ENCODE measurements at places on chromosomes 13 and 19.

GRCh38 chr19:54418030-54418929 lies 3.0 kb downstream of the TTYH1 start:
- DNase-seq = no peak

- no peak for DNase-seq
Measured at GRCh38 chr13:46355901-46356590, 31.0 kb downstream of the RUBCNL start.

- DNase-seq = no peak
Measured at GRCh38 chr19:3321696-3322095, 44.7 kb upstream of the NFIC start.

- DNase-seq = no peak
Measured at GRCh38 chr13:106151056-106151699, 384.3 kb downstream of the EFNB2 start.

DNA sequence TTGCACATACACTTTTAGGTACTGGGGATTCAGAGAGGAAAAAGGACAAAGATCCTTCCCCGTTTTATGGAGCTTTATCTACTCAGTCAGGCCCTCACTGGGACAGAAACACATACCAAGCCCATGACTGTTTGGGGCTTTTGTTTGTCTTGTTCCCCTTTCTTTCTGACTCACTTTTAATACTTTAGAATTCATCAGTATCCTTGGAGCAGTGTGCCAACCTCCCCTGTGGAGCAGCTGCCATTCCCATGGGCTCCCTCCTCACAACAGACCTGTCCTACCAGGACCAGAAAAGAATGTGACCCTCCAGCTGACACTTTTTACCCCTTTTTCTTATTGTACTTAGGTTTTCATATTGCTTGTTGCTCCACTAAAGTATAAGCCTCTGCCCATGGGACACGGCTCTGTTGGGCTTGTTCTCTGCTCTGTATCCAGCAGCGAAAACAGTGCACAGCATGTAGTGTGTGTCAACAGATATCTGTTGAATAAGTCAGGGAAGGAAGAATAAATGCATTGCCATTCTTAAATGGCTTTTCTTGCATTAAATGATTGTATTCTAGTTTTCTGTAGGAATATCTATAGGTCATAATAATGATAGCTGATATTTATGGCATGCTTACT lies 431.1 kb downstream of the EFNB2 start:
- DNase-seq = no peak

DNA sequence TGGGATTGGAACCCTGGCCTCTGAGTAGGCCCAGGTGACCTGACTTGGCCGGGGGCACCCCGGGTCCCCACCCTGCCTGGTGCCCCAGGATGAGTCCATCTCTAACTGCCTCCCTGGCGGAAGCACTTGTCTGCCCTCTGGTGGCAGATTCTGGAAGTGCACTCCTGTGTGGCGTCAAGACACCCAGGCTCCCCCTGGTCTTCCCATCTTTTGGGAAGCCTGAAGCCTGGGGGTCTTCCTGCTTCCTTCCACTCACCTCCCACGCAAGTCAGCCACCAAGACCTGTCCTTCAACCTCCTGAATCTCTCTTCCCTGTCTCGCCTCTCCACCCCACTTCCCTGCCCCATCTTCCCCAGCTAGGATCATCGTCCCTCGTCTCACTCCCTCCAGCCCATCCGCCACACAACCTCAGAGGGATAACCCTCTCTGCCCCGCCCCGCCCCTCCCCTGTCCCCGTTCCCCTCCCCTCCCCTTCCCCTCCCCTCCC lies 7.4 kb downstream of the RABAC1 start:
- peak; percentile 91 for DNase-seq

- no peak for DNase-seq
Measured at GRCh38 chr19:44909775-44910174, 4.2 kb downstream of the APOE start.

GRCh38 chr13:30802501-30802900 lies 67.2 kb downstream of the ALOX5AP start:
- no peak for DNase-seq

GRCh38 chr19:43786665-43787064 lies 5.9 kb upstream of the KCNN4 start:
- DNase-seq = no peak

DNA sequence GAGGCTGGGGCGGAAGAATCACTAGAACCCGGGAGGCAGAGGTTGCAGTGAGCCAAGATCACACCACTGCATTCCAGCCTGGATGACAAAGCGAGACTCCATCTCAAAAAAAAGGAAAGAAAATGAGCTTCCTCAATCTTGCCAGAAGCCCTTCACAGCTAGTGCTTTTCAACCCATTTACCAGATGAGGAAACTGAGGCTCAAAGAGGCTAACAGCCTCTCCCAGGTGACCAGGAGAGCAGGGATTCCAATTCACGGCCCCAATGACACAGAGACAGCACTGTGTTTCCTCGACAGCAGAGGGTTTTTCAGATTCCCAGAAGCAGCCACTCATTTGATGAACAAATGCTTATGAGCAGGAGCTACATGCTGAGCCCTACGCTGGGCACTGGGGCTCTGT lies 3.2 kb downstream of the UPK1A start:
- no peak for DNase-seq

DNA sequence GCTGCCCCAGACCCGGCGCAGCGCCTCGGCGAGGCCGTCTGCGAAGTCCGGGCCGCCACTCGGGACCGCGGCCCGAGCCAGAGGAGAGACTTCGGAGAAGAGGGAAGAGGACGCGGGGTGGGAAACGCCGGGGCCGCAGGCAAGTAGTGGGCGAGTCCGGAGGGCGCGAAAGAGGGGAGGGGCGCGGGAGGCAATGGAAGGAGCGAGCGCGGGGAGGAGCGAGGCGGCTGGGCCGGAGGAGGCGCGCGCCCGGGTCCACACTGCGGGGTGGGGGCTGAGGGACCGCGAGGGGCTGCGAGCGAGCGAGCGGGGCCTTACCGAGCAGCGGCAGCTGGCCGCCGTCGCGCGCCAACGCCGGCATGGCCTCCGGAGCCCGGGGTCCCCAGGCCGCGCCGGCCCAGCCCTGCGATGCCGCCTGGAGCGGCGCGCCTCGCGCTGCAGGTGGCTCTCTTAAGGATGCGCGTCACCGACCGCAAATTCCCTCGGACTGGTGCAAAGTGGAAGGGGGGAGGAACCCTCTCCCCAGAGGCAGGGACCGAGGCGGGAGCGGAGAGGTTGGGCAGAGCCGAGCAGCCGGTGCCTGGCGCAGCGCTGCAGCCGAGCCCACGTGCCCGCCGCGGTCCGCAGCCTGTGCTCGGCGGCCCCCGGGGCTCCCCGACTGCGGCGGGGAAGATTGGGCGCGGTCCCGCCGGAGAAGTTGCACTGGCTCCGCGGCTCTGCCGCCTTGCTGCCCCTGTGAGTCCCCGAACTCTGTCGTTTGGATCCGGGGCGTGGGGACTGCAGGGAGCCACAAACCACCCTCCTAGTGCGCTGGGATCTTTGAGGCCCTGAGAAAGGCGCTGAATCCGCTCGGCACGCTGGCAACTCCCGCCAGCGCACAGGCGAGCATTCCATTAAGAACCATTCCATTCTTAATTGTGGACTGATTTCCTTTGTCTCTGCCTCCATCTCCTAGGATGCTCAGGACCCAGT lies at the start of gene FLT3:
Gene FLT3 (minus strand): TSS at position 427 of the 972 bp plus-strand sequence. CDS start 66 bp downstream, at position 361.
- peak; percentile 18 for DNase-seq

DNA sequence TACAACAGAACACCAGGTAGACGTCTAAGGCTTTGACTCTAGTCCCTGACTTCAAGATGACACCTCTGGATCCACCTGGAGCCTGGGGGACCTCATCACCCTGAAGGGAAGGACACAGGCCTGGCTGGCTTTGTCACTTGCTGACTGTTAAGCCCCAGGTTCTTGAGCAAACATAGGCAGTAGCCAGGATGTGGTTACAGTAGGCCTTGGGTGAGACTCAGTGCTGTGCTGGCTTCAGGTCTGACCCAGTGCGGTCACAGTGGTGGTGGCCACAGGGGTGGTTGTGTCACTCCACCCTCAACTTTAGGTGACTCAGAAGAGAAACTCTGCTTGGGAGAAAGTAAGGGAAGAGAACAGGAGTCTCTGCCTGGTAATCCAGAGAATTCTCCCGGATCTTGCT lies 497.8 kb downstream of the UQCRFS1 start:
- DNase-seq = no peak

- no peak for DNase-seq
Measured at GRCh38 chr19:3771000-3771905, 775 bp downstream of the RAX2 start.

DNA sequence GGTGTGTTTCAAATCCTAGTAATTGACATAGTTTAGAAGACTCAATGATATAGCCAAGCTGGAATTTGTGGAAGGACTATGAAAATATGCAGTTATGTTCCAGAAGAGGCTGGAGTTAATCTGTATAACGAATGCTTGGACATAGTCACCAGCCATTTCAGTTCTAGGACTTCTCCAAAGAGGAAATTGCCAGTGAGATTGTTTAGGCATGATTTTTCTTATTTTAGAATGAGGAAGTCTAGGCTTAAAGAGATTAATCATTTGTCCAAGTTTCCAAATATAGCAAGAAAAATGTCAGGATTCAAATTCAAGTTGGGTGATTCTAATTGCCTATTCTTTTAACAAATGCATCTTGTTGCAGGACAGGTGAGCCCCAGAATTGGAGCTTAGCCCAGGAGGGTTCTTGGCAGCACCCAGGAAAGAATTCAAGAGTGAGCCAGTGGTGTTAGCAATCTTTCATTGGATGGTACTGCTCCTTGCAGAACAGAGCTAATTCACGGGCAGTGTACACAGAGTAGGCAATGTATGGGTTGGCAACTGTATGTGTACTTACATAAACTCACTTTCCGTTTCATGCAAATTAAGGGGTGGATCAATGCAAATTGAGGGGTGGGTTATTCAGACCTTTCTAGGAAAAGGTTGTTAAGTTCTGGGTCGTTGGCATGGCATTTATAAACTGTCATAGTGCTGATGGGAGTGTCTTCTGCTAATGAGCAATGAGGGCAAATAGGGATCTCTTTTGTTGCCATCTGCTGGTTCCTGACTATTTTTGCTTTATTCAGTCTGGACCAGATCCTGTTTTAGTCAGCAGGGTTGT lies 763.1 kb upstream of the SLITRK1 start:
- DNase-seq = no peak

GRCh38 chr13:28539625-28540286 lies 44.8 kb upstream of the FLT1 start:
- no peak for DNase-seq

DNA sequence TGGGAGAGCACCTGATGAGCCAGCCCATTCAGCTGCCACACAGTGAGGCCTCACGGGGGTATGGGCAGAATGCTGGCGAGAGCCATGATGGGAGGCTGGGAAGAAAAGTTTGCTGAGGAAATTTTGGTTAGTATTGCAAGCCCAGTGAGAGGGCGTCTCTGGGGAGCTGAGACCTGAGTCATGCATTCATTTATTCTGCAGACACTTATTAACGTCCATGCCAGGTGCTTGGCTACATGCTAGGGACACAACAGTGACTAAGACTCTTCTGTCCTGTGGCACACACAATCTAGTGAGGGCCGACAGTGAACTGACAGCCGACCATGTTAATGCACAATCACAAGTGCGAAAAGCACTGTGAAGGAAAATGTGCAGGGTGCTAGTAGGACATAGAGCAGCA lies 27.2 kb downstream of the WDR62 start:
- DNase-seq = no peak

DNA sequence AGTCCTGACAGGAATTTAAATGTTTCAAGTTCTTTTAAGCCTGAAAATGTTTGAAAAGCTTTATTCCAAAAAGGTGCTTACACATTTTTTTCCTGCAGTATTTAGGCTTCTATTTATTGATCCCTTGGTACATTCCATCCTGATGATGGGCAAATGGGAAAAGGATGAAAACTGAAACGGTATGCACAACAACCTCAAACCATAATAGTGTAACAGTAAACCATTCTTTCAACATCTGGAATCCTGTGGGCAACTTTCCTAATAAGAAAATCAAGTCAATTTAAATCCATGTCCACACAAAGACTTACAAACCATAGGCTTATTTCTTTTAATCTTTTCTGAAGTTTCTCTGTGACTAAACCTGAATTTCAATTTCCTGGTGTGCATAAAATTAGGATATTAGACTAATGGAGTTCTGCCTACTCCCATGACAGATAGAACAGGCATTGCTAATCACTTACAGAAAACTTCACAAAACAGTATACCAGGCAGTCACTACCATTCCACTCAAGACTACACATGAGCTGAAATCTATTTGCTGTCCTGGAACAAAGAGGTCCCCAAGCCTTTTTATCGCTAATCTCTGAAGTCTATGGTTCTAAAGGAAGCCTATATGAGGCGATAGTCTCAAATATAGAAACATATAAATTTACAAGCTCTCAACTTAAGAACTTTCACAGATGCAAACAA lies 103.3 kb downstream of the DLEU7 start:
- no peak for DNase-seq

- peak; percentile 85 for DNase-seq
Measured at GRCh38 chr19:18091217-18091608, 4.5 kb upstream of the IL12RB1 start.
